Fibroblast of skin of left quadriceps (primary cell): ENCODE measurements at places on chromosomes 2 and 18.

DNA sequence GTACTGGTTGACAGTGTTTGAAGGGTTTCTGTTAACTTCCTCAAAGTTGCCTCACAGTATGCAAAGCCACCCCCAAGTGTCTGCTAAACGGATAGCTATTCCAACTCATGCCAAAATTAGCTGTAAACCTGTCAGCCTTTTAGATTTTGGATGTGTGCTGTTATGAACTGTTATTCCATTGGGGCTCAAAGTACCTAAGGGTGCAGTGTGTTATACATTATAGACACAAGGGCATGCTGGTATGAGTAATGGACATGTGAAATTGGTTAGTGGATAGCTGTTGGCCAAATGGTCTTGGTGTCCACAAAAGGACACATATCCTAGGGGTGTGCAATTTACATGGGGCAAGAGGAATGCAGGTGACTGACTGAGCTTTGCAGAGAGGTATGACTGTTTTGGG is 33.7 kb upstream of the CCBE1 start:
- DNase-seq = no peak

GRCh38 chr2:69742322-69742952 is 503 bp downstream of the ANXA4 start:
- DNase-seq = no peak

- peak; percentile 20 for DNase-seq
Observed at GRCh38 chr2:38935568-38936172, 46.0 kb downstream of the ARHGEF33 start.

GRCh38 chr18:37361335-37362157 is 204.1 kb downstream of the CELF4 start:
- DNase-seq = no peak

- DNase-seq = no peak
Observed at GRCh38 chr2:233418761-233419546, 64.7 kb downstream of the DGKD start.

DNA sequence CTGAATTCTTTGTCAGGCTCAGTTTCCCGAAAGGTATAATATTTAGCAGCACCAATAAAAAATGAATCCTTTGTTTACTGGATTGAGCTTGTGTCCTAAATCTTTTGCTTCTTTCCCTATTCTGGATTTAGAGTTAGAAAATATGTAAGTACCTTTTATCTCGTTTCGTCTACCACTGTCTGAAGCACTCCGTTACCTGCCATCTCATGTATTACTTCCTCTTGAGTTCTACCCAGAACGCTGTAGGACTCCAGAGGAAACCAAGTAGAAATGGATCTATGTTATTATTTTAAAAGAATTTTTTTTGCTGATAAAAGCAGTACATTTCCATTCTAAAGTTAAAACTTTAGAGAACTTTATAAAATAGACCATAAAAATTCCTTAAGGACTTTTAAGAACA is 13.5 kb downstream of the ANKRD12 start:
- no peak for DNase-seq

DNA sequence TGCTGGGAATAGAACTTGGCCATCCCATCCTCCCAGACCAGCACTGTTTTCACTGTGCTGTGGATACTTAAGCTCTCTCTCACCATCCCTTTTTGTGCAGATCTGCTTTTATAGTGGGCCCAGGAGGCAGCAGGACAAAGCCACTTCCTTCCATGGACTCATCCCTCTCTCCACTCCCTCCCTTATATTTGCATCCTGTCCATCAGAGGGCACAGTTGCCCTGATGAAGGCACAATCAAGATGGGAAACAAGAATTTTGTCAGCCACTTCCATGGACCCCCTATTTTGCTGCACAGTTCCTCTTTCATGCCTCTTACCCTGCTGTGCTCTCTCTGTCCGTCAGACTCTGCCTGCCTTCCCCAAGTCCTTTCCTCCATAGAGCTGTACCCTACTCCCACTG is 338.7 kb downstream of the HRH4 start:
- DNase-seq = no peak

- no peak for DNase-seq
Observed at GRCh38 chr2:204133476-204133875, 196.9 kb downstream of the ICOS start.

DNA sequence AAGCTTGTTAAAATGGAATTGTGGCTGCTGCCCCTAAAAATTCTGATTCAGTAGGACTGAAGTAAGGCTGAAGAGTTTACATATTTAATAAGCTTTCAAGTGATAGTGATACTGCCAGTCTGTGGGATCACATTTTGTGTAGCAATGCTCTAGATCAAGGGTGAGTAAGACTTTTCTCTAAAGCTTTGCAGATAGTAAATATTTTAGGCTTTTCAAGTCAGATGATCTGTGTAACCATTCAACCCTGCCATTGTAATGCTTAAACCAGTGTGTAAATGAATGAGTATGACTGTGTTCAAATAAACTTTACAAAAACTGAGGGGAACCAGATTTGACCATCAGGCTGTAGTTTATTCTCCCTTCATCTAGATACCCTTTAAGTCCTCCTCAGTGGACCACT is 92.7 kb downstream of the PIK3C3 start:
- DNase-seq = no peak

DNA sequence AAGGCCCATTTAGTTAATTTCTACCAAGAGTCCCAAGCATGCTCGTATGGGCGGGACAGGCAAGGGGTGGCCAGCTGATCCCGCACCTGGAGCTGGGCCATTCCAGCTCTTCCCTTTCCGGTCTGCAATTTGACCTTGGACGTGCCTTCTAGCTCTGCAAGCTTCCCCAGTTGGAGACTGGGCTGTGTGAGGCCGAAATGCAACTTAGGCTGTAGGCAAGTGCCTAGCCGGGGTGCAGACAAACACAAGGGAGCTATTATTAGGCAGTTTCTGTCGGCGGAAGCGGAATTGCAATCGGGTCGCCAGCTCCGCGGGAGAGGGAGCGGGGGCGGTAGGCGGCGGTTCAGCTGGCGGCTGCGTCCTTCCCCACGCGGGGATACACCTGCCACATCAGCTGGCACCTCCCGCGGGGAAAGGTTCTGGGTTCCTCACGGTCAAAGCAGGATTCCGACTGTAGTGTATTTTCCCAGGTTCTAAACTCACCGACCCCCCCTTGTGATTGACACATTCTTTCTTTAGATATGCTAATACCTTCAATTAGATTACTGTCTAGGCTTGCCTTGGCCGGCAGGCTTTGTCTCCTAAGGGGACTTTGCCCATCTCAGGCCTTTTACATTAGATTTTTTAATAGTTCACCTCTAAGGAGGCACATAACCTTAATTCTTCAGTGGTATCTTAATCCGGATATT is 17.1 kb upstream of the ZNF532 start:
- no peak for DNase-seq

- peak; percentile 28 for DNase-seq
Observed at GRCh38 chr2:36238106-36238505, 117.5 kb upstream of the CRIM1 start.

- DNase-seq = no peak
Observed at GRCh38 chr2:1493431-1494126, 80.3 kb downstream of the TPO start.

DNA sequence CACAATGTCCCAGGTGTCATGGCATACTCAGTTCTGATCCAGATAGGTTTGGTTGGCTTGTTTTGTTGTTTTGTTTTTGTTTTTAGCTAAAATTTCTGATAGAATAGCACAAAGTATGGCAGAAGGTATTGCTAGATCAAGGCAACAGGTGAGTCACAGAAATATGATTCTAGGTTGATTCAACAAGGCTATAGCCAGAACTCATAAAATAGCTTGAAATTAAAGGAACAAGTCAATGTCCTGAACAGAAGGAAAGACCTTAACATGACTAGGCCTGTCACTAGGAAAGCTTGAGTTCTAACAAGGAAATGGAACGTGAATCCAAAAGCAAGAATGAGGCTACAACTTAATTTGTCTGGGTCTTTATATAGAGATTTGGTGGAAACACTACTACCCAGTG is 157.1 kb downstream of the GALNT3 start:
- no peak for DNase-seq

DNA sequence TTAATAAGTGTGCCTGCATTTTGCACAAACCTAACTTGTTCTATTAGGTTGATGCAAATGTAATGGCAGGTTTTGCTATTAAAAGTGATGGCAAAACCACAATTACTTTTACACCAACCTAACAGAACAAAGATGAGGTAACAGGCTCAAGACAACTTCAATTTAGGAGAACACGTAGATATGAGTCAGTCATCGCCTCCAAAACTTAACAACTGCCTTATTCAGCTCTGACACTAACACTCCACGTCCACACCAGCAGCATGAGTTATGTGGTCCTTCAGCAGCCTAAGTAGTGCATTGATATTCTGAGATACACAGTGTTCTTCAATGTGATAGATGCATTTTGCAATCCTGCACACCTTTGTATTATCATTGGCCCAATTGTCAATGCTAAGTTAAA is 1175.1 kb upstream of the ACVR2A start:
- DNase-seq = no peak

- peak; percentile 92 for DNase-seq
Observed at GRCh38 chr2:235605312-235606003, 111.6 kb downstream of the AGAP1 start.

DNA sequence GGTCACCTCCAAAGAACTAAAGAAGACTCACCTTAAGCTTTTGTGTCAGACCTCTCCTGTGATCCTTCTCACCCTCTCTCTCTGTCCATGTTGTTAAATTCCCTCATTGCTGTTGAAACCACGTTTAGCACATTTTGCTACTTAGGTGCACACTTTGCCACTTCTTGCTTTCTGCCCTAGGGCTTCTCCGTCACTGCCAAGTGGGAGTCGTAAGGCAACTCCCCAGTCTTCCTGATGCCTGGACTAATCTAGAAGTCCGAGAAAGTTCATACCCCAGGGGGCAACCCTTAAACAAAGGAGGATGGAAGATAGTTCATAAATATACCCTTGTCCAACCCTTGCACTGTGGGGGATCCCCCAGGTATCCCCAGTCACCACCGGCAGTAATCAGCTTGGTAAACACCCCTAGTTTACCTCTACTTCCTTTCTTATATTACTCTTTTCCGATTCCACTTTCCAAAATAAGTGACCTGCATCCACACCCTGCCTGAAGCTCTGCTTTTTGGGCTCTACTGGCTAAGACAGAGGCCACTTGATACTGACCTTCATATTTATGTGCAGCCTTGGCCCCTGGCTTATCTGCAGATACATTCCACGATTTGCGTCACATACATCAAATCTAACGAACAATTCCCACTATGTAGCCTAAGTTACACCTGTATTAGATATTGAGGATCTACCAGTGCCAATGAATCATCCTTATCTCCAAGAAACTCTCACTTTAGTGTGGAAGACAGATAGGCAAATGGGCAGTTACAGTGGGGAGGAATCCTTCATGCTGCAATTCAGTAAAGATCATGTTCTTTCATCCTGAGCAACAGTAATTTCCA is 776.2 kb downstream of the RNF144A start:
- DNase-seq = no peak

GRCh38 chr2:173657996-173658717 is 303.5 kb downstream of the CDCA7 start:
- DNase-seq = peak; percentile 88

- DNase-seq = no peak
Observed at GRCh38 chr2:182359027-182359989, 67.5 kb downstream of the PDE1A start.

- no peak for DNase-seq
Observed at GRCh38 chr2:60247471-60247870, 306.0 kb downstream of the BCL11A start.

DNA sequence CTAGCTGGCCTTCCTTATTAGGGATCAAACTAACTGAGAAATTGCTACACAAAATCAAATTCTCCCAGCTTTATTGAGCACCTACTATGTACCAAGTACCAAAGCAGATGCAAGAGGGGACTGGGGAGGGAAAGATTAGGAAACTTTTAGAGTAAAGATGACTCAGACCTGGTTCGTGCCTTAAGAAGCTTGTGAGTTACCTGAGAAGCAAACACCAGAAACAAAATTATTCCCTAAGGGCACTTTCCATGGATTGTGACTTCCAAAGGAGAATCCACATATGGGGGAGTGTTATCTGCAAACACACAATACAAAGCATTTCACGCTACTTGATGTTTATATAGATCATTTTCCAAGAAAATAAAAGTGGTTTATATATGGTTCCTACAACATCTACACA is 326.9 kb upstream of the HNRNPA3 start:
- no peak for DNase-seq

DNA sequence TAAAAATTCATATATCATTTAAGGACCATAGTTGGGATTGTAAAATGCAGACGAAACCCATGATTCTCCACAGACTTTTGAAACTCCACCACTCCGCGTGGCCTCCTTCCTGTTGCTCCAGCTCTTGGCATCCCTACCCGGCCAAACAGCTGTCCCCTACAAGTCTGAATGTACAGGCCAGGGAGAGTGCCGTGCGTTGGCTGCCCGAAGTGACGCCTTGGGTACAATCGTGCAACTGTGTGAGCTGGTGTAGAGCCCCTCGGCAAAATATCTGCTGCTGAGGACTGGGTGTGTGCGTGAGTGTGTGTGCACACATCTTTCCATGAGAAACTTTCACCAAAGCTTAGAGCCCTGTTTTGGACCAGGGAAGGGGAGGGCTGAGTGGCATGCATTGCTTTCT is 43.8 kb upstream of the ZNF516 start:
- DNase-seq = no peak

DNA sequence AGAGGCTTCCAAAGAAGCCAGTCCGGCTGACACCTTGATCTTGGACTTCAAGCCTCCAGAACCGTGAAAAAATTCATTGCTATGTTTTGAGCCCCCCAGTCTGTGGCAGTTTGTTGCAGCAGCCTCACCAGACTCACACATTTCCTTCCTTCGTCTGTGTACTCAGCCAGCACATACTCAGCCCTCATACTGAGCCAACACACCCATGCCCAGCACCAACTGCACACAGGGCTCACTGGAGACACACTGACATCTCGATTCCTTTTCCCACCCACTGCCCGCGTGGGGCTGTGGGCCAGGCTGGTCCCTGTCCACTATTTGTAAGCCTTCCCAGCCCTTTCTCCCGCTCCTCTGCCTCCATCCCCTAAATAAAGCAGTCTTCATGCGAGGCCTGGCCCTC is 24.1 kb upstream of the NMUR1 start:
- no peak for DNase-seq

GRCh38 chr18:47203626-47204464 is 27.7 kb upstream of the IER3IP1 start:
- no peak for DNase-seq

DNA sequence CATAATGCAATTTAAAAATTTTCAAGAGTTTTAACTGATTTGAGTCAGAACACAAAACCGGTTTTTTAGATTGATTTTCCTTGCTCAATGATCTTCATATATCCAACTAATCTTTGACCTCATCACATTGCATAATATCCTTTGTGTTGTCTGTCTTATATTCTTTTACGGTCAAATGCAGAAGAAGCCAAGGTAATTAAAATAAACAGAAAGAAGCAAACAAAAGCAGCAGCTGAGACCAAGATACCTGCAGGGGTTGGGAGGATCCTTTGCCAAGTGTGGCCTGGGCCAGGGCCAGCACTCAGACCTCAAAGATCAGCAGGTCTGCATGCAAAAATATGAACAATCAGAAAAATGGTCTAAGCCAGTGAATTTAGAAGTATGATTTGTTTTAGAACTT is 428.9 kb upstream of the NETO1 start:
- DNase-seq = no peak

DNA sequence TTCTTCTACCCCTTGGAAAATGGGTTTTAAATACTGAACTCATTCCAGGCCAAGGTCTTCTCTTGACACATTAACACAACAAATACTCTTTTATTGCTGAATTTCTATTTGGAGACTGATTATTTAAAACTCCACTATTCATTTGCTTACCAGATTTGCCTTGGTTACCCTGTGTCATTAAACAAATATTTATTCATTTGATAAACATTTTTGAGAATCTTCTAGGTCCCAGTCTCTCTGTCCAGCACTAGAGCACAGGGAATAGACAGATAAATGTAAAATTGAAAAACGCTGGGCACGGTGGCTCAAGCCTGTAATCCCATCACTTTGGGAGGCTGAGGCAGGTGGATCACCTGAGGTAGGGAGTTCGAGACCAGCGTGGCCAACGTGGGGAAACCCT is 9.8 kb upstream of the MRO start:
- DNase-seq = no peak
